ENCODE measurements at places on chromosomes 5 and 9.
A peak's percentile ranks its signal among the peaks of the same experiment; 100 is the strongest.

DNA sequence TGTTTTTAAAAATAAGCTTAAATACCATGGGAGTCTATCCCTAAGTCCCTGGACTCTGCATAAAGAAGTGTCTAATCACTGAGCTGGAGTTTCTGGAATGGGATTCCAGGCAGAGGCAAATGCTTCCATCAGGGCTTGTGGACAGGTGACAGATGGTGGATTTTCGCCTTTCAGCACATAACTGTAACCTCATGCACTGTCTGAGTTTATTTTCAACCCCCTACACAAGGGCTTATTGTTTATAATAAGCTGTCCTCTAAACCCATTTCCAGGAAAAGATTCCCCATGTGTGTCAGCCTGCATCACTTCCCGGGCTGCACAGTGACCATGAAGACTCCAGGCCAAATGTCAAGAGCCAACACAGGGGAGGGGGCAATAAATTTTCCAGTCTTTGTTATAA lies 264.0 kb downstream of the PIK3R1 start:
- DNase-seq: no peak

GRCh38 chr9:32839013-32839885 lies 55.9 kb downstream of the TMEM215 start:
- no peak for DNase-seq

GRCh38 chr5:2591777-2592453 lies 159.6 kb downstream of the IRX2 start:
- no peak for DNase-seq

- no peak for DNase-seq
Observed at GRCh38 chr9:37371565-37372464, 50.7 kb upstream of the GRHPR start.

DNA sequence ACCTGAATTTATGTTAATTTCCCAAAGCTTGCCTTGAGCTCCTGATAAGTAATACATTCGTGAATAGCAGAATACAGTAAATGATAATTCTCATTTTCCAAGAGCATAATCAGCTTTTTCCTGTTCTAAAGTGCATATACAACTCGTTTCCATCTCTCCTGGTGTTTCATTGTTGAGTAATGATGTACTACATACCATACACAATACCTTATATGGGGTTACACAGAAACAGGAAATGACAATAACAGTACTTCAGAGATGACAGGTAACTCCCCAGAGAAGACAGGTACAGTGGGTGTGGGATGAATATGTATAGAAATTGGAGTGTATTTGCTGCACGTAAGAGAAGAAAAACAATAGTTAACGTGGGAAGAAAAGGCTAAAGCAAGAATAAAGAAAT lies 287.1 kb downstream of the TENT4A start:
- DNase-seq: no peak

GRCh38 chr9:91933556-91934352 lies 16.3 kb downstream of the ROR2 start:
- no peak for DNase-seq

DNA sequence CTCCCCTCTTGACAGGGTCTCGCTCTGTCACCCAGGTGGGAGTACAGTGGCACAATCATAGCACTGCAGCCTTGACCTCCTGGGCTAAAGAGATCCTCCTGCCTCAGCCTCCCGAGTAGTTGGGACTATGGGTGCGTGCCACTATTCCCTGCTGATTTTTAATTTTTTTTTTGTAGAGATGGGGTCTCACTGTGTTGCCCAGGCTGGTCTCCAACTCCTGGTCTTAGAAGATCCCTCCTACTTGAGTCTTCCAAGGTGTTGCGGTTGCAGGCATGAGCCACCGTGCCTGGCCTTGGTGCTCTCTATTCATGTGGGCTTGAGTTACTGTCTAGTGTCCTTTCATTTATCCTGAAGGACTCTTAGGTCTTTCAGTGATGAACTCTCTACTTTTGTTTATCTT lies 24.1 kb downstream of the EHMT1 start:
- no peak for DNase-seq

DNA sequence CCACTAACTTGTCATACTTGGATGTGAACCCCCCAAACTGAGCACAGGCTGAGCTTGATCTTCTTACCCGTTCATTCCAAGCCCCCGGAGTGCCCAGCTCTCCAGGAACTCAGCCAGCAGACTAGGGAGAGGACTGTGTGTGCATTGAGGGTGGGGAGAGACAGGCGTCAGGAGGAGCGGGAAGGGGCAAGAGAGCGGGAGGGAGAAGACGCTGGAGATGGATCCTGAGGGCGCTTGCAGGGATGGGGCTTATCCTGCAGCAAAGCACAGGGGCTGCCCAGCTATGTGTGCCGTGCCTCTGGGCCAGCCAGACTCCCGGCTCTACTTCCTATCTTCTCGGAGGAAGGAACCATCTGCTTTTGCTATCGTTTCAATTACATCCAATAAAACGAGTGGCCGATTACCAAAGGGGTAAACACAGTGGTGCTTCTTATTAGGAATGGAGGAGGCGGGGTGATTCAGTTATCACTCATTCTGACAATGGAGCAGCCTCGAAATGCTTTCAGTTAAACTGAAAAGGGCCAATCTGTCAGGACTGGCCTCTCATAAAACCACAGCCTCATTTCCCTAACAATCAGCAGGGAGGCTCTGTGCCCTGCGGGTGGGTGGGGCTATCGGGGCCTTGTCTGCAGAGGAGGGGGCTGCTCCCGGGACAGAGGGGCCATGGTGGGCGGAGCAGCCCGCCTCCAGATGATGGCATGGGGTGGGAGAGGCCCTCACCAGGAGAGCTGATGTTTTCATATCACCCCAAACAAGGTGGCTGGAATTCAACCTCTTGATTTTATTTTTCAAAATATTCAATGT lies 168.2 kb downstream of the DAB2IP start:
- no peak for DNase-seq

- DNase-seq: no peak
Observed at GRCh38 chr5:123028222-123028621, 8.3 kb downstream of the PPIC start.

- DNase-seq: no peak
Observed at GRCh38 chr5:96439477-96440184, 6.6 kb upstream of the PCSK1 start.

- DNase-seq: no peak
Observed at GRCh38 chr9:81716409-81716808, 27.1 kb upstream of the TLE1 start.

GRCh38 chr5:138241688-138242571 lies 28.8 kb upstream of the CDC23 start:
- DNase-seq: no peak

- no peak for DNase-seq
Observed at GRCh38 chr5:150764530-150764929, 5.7 kb upstream of the DCTN4 start.

DNA sequence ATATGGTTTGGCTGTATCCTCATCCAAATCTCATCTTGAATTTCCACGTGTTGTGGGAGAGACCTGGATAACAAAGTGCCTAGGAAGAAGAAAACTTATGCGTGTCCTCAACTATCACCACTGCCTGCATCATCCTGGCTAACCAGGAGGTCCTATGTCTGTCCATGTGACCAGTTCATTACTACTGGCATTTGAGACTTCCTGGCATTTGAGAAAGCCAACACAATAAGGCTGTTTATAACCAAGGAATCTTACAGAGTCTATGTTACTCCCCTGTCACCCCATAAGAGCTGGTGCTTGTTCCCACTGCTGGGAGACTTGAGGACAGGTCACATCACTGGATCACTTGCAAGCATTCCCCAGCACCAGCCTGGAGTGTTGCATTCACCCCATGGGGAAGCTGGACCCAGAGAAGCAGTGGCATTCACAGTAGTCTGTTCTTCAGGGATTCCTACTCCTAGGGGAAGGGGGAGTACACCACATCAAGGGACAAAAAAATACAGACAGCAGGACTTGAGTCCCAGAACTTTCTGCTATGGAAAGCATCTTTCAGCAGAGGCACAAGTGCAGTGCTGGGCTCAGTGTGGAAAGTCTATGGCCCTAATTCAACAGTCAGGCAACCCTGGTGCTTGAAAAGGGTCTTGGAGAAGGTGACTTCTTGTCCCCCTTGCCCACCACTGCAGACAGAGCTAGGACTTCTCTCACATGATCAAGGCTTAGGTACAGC lies 717.1 kb downstream of the SEMA5A start:
- DNase-seq: no peak

- DNase-seq: peak; percentile 43
Observed at GRCh38 chr5:139633295-139634027, 14.7 kb upstream of the CXXC5 start.

GRCh38 chr9:94632737-94633136 lies 6.6 kb downstream of the FBP1 start:
- no peak for DNase-seq

DNA sequence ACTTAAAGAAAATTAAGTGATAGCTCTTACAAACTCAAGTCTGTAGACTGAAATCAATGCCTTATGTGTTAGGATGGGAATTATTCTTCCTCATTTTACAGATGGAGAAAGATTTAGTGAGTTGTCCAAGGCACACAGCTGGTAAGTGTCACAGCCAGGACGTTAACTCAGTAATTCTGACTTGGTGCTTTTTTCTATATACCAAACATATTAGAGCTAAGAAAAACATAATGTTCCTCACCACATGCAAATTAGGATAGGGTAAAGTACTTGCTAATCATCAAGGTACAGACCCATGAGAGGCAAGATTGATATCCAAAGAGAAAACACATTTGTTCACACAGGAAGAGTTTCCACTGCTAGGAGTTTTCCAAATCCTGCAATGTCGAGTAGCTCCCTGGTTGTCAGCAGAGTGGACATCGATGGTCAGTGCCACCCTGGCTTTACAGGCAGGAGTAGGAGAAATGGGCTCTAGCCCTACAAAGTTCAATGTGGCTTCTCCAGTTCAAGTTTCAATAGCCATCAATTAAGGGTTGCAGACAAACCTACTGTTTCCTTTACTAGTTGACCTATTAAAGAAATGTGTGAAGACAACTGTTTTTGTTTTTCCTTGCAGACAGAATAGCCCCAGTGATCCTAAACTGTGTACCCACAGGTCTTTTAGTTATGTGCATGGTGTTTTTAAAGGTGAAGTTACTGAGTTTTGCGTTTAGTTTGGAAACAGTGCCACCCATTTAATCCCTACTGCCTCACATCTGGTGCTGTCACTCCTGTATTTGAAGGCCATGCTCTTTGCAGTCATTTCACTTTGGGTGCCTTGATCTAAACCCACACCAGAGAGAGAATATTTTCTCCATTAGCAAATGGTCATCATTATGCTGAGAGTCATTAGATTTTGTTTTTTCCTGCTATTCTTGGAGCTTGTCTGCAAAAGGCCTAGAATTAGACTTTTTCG lies 460.8 kb upstream of the SMARCA2 start:
- no peak for DNase-seq

GRCh38 chr5:150700246-150700593 lies 642 bp downstream of the RBM22 start:
- DNase-seq: no peak

GRCh38 chr5:170216257-170216864 lies 16.4 kb upstream of the C5orf58 start:
- DNase-seq: no peak

- no peak for DNase-seq
Observed at GRCh38 chr9:130487500-130487899, 42.7 kb downstream of the ASS1 start.

DNA sequence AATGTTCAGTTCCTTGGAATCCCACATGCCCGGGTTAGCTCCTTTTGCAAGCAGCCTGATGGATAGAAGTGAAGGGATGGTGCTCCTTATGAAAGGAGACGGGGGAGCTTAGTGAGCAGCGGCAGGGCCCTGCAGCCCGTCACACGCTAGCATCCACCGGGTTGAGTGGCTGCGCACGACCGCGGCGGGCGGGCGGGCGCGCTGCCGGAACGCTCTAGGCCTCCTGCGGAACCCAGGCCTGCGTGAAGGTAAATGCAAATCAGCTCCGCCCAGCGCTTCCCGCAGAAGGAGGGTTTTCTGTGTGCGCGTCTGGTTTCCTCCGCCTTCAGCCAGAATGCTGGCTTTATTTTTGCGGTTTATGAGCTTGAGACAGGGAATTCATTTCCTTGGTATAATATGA lies 19.8 kb downstream of the IL12B start:
- no peak for DNase-seq

- DNase-seq: no peak
Observed at GRCh38 chr9:126869368-126869767, 8.9 kb downstream of the ZBTB34 start.

GRCh38 chr9:86069206-86069869 lies 30.0 kb downstream of the GOLM1 start:
- no peak for DNase-seq

DNA sequence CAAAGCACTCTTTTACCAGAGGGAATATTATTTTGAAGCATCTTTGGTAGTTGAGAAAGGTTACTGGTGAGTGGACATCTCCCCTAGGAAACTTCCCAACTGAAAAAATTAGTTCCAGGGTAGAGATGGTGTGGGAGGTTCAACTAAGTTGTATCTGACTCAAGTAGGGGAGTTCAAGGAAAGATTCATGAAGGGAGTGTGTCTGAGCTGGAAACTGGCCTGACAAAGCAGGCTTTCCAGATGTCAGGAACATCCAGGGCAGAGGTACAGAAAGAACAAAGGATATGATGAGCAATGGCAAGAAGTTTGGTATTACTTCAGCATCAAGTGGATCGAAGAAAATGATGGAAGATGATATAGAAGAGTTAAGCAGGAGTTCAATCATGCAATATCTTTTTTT lies 458.0 kb upstream of the RIOK2 start:
- no peak for DNase-seq

- no peak for DNase-seq
Observed at GRCh38 chr9:111187376-111187775, 142.6 kb downstream of the OR2K2 start.

DNA sequence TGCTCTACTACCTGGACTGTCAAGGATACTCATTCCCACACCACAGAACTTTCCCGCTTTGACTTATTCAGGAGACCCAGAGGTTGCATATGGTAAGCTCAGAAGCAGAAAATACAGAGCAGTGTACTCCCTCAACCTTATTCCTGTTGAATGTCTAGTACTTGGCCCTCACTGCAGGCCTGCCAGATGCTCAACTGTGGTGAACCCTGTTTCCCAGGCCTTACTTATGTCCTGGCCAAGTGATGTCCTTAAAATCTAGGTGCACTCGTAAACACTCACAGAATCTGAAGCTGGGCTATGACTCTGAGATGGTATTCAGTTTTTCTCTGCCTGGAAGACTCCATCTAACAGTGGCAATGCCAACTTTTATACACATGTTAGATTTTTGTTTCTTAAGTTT lies 21.0 kb downstream of the DIAPH1 start:
- no peak for DNase-seq

Data from effector CD8-positive, alpha-beta T cell (primary cell).